GM03348 (cell line): ENCODE measurements at places on chromosomes 2 and 18.
A peak's percentile ranks its signal among the peaks of the same experiment; 100 is the strongest.

GRCh38 chr2:222714361-222715241, 43.1 kb downstream of the MOGAT1 start:
- no peak for DNase-seq

- DNase-seq, result no peak
These were observed 430.6 kb downstream of the ERBB4 start for GRCh38 chr2:212107989-212108388.

GRCh38 chr18:44946529-44947113, 265.9 kb downstream of the SETBP1 start:
- DNase-seq, result no peak

DNA sequence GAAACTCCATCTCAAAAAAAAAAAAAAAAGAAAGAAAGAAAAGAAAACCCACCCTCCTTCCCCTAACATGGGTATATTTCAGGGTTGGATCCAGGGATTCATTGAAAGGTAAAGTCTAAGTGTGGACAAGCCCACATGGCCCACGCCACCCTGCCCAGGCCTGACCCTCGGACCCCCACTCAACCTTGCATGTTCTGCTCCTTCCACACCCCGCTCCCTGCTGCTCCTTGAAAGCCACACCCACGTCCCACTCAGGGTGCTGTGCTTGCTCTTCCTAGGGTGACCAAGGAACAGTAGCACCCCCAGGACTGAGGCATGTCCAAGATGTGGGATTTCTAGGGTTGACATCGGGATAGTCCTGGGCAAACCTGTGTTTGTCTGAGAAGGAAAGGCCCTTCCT, 172.7 kb upstream of the MYCN start:
- no peak for DNase-seq

GRCh38 chr2:191049728-191050639, 36.0 kb upstream of the STAT1 start:
- DNase-seq, result peak; percentile 55

GRCh38 chr2:141900826-141901225, 230.0 kb downstream of the LRP1B start:
- no peak for DNase-seq

DNA sequence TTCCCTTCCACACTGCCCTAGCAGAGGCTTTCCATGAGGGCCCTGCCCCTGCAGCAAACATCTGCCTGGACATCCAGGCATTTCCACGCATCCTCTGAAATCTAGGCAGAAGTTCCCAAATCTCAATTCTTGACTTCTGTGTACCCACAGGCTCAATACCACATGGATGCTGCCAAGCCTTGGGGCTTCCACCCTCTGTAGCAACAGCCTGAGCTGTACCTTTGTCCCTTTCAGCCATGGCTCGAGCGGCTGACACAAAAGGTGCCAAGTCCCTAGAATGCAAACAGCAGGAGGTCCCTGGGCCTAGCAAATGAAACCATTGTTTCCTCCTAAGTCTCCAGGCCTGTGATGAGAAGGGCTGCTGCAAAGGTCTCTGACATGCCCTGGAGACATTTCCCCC, 744.5 kb upstream of the LINC00305 start:
- DNase-seq, result no peak

DNA sequence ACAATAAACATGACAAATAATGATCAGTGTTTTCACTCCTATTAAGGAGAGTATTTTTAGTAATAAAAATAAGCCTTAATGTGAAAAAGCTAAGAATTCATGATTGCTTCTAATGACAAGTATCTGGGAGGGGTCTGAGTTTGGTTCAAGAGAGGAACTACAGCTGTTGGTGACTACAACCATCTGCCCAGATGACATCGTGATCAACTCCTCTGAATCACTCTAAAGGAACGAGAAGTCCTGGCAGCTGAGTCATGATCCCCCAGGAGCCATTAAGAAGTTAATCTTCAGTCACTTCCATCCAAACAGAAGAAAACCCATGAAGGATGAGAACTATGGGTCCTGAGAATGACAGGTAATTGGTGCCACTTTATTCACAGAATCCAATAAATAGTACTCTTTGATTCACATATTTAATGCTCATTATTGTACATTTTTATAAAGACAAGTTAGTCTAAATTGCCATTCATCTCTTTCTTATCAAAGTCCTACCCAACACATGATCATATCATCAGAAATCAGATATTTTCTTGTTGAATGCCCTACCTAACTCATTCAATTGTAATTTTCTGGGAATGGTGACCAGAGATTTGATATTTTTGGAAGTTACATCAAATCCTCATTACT, 6.8 kb downstream of the TFPI start:
- peak; percentile 79 for DNase-seq

GRCh38 chr2:8677646-8678592, 3.9 kb upstream of the ID2 start:
- peak; percentile 61 for DNase-seq

GRCh38 chr2:230347659-230348305, 20.8 kb downstream of the SP140L start:
- DNase-seq, result no peak
